MCF 10A (cell line): ENCODE measurements at places on chromosomes 16 and 17. TPM values are rescaled to one million over a fixed set of nuclear protein-coding genes. Genes with fewer than 3 reads are reported as not detected.

GRIN2C gene
- 0.12 and 0.28 TPM in 2 replicates for total RNA-seq

LRRC75A gene
- total RNA-seq: 0.29 and 0.30 TPM in 2 replicates

LPO gene
- not detected in 2 replicates for total RNA-seq

SLC5A11 gene
- total RNA-seq: not detected in 2 replicates

CNTNAP1 gene
- total RNA-seq: 1.2 and 1.5 TPM in 2 replicates

TEKT1 gene
- total RNA-seq: 0.27 TPM in 1 of 2 replicates, not detected in the other

CDRT15L2 gene
- not detected in 2 replicates for total RNA-seq

ARL5C gene
- not detected in 2 replicates for total RNA-seq

CORO6 gene
- 1.4 and 1.6 TPM in 2 replicates for total RNA-seq
